Stimulated activated CD4-positive, alpha-beta T cell treated with anti-CD3 and anti-CD28 coated beads, Interleukin-4, amount 100 ng/mL, for 1 hour (primary cell): ENCODE measurements at places on chromosomes 3 and 15.
A peak's percentile ranks its signal among the peaks of the same experiment; 100 is the strongest.

GRCh38 chr3:45486136-45486535 is 97.8 kb downstream of the LARS2 start:
- no peak for DNase-seq

GRCh38 chr15:66802025-66803001 is 100.3 kb downstream of the SMAD6 start:
- DNase-seq = no peak

DNA sequence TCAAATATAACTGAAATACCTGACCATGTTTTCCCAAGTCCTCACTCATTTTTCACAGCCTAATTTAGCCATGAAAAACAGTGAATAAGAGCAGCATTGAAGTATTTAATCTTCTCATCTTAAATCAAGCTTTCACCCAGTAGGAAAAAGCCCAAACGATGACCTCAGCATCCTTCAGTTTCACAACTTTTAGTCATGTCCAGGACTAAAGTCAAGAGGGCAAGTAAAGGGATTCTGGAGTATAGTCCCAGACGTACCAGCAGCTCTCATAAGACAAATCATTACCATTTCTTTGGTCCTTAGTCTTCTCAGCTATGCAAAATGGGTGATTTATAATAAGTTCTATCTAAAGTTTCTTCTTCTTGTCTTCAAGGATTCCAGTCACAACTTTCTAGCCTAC is 237.3 kb downstream of the IL5RA start:
- DNase-seq = no peak

- no peak for DNase-seq
These were observed 1.4 kb upstream of the ISG20 start for GRCh38 chr15:88637436-88637835.

GRCh38 chr3:192212979-192213378 is 514.4 kb downstream of the FGF12 start:
- DNase-seq = no peak

GRCh38 chr3:47859956-47860605 is 57.1 kb downstream of the DHX30 start:
- no peak for DNase-seq

DNA sequence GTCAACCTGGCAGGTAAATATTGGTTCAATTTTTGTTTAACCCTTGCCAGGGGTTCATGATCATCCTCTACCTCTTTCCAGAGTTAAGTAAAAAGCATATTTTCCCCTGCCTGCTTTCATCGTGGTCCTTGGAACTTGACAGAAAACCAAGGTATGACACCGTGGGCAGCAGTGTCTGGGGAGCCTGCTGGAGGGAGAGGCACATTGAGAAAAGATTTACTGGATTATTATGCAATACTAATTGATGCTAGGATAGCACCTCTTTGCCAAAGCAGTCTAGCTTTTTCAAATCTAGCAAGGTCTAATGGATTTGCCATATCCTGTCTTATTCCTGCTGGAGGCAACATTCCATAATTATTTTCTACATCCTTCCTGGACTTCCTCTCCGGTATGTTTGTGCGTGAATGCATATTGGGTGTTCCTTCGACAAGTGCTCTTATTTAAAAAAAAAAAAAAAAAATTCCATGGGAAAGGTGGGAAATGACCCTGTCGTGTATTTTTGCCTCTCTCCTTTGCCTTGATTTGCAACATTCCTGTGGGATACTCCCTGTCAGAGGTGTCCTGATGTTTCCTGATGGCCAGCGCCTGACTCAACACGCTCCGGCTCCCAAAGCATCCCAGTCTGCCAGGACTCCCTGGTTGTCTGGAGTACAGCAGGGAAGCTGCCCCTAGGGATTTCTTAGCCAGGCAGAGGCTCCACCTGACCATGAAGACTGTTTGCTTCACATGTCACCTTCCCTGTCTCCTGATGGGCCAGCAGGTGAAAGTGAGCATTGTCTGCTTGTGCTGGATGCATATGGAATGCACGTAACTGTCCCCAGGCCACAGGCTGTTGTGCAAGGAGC is 6.3 kb downstream of the BHLHE40 start:
- no peak for DNase-seq

GRCh38 chr3:50316657-50317242 is 5.8 kb downstream of the HYAL2 start:
- DNase-seq = peak; percentile 60

DNA sequence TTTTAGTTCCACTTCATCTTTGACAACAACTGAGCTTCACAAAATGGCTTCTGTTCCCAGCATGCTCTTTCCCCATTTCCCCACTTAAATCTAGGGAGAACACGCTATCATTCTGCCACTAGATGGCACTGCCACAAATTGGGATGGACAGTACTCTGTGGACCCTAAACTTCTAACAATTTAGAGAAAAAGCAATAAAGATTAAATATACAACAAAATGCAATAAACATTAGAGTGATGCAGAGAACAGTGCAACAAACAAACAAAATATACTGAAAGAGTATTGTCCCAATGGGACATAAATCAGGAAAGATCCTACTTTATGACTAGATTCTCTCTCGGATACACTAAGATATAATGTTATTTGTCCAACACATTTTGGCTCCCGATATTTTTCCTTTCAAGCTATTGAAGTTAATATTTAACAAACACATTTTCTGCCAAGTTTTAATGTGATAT is 169.7 kb upstream of the TMCO5A start:
- DNase-seq = peak; percentile 5

DNA sequence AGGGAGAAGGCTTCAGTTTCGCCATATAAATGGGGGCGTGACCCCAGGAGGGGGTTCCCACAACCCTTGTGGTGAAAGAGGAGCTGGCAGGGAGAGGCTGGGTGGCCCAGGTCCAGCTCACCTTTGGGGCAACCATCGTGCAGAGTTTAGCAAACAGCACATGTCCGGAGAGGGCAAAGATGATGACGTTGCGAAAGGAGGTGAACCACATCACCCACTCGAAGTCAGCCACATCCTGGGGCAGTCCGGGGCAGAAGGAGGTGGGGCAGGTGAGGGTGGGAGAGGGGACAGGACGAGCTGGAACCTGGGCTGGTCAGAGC is 3.7 kb downstream of the HHATL start:
- no peak for DNase-seq

GRCh38 chr3:68004091-68004490 is 349.7 kb upstream of the SUCLG2 start:
- no peak for DNase-seq

DNA sequence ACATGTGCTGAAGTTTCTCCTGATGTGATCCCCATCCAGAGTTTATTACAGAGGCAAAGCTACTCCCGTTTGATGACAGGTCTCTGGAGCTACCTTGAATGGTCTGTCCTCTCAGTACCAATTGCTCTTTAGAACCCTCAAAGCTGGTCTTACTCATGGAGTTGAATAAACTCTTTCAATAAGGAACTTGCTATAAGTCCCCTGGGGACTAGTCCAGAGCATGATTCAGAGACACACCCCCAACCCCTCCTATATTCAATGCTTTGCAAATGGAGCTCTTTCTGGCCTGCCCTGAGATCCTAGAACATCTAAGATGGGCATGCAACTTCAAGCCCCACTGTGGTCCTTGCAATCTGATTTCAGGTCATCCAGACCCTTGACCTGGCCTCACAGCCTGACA is 23.9 kb upstream of the TPM1 start:
- no peak for DNase-seq

DNA sequence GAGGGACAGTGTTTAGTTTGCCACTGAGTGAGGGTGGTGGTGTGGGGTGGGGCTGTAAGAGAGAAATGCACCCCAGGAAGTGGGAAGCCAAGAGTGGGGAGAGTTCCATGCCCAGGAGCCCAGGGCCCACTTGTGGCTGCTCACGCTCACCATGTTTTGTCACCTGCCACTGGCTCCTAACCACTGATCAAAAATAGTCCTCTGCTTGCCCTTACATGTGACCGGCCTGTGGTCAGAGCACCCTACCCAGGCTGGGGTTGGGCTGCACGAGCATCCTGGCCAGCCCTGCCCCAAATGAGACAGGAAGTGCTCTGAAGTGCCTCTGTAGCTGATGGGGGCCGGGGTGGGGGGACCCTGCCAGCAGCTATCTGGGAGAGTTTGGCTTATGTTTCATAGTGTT is 216.3 kb downstream of the RPLP1 start:
- no peak for DNase-seq

DNA sequence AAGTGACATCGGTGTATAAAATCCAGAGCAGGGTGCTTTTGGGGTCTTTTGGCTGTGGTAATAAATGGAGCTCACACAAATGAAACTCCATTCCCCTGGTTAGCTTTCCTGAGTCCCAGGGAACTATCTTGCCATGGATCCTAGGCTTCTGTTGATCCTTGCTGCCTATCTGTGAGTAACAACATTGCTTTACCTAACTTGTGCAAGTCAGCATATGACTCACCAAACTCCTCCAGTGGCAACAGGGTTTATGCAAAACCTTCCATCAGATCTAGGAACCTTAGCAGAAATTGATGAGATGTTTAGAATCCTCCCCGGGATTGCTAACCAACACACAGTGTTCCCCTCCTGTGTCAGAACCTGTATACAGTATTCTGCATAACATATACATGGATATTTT is 105.4 kb downstream of the SCAPER start:
- DNase-seq = no peak

- DNase-seq = no peak
These were observed 47.7 kb downstream of the PCCB start for GRCh38 chr3:136297826-136298225.

- no peak for DNase-seq
These were observed 37.3 kb downstream of the SMAD6 start for GRCh38 chr15:66739287-66739686.

- DNase-seq = no peak
These were observed 83.7 kb upstream of the TP63 start for GRCh38 chr3:189547448-189547847.

GRCh38 chr3:187624588-187624987 is 45.6 kb downstream of the SST start:
- no peak for DNase-seq

GRCh38 chr3:37787153-37787867 is 74.4 kb upstream of the CTDSPL start:
- DNase-seq = no peak

GRCh38 chr3:194357681-194358080 is 6.6 kb upstream of the CPN2 start:
- DNase-seq = no peak

DNA sequence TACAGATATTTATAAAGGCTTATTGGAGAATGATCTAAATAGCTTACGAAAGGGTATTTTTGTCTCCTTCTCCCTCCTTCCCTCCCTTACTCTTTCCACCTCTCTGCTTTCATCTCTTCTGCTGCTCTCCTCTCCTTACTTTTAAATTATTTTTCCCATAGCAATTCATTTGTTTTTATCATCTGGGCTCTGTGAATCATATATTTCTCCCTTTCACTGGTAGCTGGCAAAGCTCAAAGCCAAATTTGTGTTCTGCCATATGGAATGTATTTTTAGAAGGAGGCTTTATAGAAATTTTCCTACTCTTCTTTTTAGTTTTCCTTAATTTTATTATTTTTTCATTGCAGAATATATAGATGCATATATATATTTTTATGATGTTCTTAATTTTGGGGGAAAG is 385.8 kb downstream of the C3orf38 start:
- no peak for DNase-seq

- no peak for DNase-seq
These were observed 58.7 kb downstream of the BOC start for GRCh38 chr3:113270068-113270467.

- no peak for DNase-seq
These were observed 11.9 kb downstream of the IL17RB start for GRCh38 chr3:53858096-53858741.

GRCh38 chr3:108018552-108018951 is 72.3 kb downstream of the CD47 start:
- no peak for DNase-seq

GRCh38 chr3:38614091-38614490 is 35.4 kb downstream of the SCN5A start:
- DNase-seq = no peak

DNA sequence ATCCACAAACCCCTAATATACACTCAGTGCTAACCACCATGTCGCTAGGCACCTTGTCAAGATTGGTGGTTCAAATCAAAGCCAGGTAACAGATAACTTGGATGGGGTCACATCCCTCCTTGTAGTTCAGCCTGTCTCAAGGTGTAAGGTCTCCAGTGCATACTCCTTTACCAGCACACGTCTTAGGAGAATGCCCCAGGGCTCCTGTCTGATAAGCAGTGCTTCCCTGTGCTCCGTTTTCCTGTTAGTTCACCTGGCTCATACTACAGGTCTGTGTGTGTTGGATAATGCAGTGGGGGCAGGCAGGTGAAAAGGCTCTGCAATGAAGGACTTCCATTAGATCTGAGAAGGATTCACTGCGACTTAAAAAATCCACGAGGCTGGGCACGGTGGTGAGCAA is 50.7 kb downstream of the ETV5 start:
- no peak for DNase-seq

- no peak for DNase-seq
These were observed 143.1 kb downstream of the LSAMP start for GRCh38 chr3:116302087-116302747.

- no peak for DNase-seq
These were observed 111.2 kb downstream of the GMPS start for GRCh38 chr3:155981669-155982068.

- DNase-seq = no peak
These were observed 442.3 kb upstream of the TPRG1 start for GRCh38 chr3:188729422-188729821.

DNA sequence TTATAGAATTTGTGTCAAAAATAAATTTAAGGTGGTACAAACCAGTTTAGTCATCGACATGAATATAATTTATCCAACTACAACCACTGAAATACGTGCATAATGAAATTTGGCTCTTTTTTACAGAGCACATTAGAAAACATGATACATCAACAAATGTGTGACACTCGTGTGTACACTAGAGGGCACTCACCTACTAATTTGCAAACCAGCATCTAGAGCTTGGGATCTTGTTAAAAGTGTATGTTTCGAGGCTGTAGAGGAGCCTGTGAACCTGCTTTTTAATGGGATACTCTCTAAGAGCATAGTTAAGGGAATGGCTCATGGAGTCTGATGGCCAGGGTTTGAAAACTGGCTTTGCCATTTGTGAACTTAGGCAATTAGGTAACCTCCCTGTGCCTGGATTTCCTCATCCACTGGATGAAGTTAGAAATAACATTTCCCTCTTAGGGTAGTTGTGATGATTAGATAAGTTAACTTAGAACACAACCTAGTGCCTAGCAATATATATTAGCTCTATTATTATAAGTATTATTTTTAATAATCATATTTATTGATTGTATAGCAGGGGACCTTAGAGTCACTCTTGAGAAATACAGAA is 8.8 kb upstream of the CPOX start:
- no peak for DNase-seq

DNA sequence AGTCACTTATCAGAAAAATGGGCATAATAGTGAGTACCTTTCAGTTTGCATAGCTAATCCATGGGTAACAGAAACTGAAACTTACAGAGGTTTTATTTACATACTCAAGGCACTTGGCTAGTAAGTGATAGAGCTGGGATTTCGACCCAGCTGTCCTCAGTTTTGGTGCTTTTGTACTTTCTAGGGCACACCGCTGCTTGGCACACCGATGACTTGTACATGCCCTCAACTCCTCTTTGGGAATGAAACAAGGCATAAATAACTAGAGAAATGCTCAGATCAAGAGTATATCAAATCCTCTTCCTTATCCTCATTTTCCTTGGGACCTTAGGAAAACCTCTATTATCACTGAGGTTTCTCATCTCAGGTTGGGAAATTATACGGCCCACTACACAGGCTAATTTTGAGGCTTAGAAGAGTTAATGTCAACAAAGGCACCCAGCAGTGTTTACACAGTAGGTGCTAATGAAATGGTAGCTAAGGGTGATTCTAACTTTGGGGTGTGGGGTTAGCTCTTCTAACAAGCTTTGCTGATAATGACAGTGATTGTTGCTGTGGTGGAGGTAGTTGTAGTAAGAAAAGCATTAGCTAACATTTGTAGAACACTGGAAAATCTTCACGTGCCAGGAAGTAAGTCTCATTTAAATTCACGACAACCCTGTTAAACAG is 20.3 kb upstream of the DGKG start:
- no peak for DNase-seq
